Dermis microvascular lymphatic vessel endothelial cell (primary cell): ENCODE measurements at places on chromosomes 12 and 14.

DNA sequence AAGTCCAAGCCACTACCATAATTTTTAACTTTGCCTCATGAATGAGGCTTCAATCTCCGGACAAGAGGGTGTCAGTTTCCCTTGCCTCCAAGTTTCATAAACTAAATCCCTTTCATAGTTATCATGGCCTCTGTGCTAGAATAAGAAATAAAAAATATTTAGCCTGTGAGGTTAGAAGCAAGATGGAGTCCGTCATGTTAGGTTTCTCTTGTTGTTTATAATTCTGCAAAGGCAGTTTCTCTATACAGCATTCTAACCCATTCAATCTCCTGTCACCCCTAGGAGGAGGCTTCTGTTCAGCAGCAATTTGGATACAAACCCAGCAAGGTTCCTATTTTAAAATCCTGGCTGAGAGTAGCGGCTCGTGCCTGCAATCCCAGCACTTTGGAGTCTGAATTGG is 15.8 kb upstream of the RAN start:
- no peak for DNase-seq

DNA sequence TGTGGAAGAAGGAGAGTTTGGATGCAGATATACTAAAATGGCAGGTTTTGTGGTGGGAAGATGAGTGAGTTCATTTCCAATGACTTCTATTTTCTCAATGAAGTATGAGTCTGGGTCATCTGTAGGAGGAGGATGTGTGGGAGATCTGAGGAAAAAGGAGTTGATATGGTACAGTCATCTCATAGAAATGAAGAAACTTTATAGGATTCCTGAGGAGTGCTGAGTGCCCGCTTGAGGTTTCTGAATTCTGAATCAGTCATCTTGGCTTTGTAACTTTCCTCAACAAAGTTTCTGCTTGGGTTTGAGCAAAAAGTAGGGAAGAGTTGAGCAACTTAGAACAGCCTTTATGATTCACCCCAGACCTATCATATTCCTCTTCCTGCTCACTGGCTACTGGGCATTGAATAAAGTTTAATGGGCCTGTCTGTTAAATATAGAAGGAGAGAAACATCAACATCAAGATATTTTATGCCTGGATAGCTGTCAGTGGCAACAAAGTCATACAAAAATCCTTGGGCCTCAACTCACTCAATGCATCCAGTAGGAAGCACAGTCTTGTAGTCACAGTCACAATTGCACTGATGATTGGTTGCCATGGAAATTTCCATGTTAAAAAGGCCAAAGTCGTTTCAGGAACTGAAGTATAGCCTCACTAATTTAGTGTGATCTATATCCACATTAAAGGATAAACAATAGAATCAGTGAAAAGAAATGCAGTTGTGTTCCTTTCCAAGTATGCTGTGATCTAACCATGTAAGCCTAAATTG is 284.7 kb downstream of the DUSP6 start:
- DNase-seq, result no peak

- no peak for DNase-seq
Observed at GRCh38 chr14:93961620-93962019, 14.8 kb downstream of the ASB2 start.

DNA sequence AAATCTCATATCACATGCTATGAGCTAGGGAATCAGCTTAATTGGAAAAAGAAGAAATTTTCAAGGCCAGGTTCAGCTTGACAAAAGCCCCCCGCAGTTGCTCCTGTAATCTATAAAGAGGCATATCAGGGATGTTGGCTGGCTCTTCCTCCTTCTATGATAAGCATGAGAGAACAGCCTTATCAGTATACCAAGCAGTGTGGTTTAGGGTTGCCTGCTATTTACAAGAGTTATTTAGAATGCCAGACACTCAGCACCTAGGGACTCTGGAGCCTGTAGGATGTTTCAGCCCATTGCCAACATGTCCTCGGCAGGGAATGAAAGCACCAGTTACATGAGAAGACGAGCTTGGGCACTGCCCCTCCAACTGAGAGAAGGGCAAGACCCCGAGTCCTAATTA is 89.5 kb upstream of the TMPO start:
- no peak for DNase-seq

DNA sequence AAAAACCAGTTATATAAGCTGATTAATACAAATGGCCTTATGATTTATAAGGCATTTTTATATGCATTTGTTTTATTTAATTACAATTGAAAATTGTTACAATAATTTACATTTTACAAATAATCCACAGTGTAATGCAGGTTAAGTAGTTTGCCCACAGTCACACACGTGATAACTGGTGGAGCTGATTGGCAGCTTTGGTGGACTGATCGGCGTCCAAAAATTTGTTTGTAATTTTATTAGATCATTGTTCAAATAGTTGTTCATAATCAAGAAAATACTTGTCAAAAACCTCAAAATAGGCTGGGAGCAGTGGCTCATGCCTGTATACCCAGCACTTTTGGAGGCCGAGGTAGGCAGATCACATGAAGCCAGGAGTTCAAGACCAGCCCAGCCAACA is 59.7 kb downstream of the AEBP2 start:
- no peak for DNase-seq

GRCh38 chr14:22567437-22567836 is 21.6 kb downstream of the DAD1 start:
- no peak for DNase-seq

GRCh38 chr12:1419849-1420371 is 174.5 kb downstream of the FBXL14 start:
- DNase-seq, result no peak

GRCh38 chr14:65073605-65074201 is 28.6 kb downstream of the MAX start:
- no peak for DNase-seq

GRCh38 chr12:117821480-117822175 is 147.2 kb downstream of the KSR2 start:
- no peak for DNase-seq
